ENCODE measurements at places on chromosomes 16 and 17.

GRCh38 chr17:8131844-8132441 lies 8.0 kb upstream of the HES7 start:
- DNase-seq = no peak

GRCh38 chr16:51166541-51166940 lies 15.5 kb upstream of the SALL1 start:
- no peak for DNase-seq

- no peak for DNase-seq
These were observed 70.2 kb downstream of the ARHGAP44 start for GRCh38 chr17:12859520-12859919.

GRCh38 chr17:59914274-59914854 lies 21.4 kb downstream of the RPS6KB1 start:
- peak; percentile 37 for DNase-seq

GRCh38 chr17:17933775-17934174 lies 38.4 kb downstream of the TOM1L2 start:
- DNase-seq = no peak

- DNase-seq = no peak
These were observed 2.1 kb downstream of the TRAF4 start for GRCh38 chr17:28745786-28746411.

DNA sequence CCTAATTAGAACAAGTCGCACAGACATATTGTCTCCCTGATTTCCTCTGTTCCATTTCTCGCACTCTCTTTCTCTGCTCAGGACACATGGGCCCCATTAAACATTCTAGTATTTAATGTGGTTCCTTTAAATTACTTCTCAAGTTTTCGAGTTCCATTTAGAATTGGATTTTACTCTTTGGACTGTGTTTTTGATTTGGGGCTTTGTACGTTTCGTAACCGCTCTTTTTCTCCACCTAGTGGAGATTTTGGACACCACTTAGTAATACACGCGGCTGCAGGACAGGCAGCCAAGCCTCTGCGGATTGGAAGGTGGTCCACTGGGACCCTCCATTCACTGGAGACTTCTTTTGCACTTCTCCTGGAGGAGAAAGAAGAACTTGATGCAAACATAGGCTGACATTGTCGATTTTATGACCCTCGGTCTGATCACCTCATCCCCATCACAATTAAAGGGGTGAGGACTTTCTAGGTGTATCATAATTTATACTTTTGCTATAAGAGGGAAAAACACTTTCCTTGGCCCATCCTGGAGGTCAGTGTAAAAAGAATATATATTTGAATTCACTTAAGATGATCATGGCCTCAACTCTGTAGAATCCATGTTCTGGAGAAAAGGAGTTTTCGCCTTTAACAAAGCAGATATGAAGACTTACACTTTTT lies 85.7 kb downstream of the NOG start:
- DNase-seq = no peak

DNA sequence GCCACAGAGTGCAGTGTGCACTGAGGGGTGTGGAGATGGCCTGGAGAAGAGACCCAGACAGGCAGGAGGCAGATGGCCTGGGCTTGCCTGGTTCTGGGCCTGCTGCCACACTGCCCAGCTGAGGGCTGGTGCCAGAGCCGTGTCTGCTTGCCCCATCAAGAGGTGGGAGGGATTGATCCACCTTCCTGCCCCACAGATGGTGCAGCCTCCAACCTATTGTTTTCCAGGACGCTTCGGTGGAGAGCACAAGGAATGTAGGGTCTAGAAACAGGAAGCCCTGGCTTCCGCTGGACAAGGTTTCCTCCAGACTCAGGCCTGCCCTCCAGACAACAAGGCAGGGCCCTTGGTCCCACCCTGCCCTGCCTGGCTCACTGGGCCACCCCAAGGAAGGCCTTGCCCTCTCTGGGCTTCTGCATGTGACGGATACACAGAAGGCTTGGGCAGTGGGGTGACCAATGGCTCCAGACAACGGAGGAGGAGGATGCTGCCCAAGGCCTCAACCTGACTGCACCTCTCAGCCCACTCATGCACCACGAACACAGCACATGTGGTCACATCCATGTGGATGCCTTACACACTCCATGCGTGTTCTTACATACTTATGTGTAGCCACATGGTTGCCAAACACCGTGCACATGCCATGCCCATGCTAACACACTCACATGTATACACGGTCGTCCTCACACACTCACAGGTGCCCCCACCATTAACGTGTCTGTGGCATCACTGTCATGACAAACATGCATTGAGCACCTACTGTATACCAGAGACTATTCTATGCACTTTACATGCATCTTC lies 6.5 kb upstream of the CDH5 start:
- DNase-seq = no peak

DNA sequence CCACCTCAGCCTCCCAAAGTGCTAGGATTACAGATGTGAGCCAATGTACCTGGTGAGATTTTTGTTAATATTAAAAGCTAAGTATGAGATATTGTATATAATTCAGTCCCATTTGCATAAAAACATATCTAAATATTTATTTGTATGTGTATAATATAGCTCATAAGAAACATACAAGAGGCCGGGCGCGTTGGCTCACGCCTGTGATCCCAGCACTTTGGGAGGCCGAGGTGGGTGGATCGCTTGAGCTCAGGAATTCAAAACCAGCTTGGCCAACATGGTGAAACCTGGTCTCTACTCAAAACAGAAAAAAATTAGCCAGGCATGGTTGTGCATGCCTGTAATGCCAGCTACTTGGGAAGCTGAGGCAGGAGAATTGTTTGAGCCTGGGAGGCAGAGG lies 16.8 kb upstream of the BCO1 start:
- no peak for DNase-seq

DNA sequence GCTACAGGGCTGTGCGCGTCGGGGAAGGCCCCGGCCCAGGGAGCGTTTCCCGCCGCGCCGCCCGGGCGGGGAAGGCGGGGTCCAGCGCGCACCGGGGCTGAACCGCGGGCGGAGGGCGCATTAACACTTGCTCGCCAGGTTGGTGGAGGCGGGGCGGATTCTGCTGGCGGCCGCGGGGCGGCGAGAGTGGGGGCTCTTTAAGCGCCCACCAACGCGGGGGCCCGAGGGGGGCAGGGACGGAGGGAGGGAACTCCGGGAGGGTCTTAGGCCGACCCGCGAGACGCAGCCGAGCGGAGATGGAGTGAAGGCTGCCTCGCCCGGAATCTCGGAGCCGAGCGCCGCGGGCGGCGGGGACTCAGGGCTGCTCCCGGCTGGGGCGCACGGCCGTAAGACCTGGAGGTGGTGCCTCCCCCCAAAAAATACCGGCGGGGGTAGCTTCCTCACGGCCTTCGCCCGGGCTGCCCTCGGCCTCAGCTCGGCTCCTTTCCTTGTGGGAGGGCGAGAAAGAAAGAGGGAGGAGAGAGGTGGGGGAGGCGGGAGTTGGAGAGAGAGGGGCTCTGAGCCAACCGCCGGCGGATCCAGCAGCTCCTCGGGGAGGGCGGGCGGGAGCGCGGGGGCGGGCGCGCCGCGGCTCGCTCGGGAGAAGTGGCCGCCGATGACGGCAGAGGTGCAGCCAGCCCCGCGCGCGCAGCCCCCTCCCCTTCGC lies 415 bp upstream of the FOXF1 start:
- no peak for DNase-seq

- no peak for DNase-seq
These were observed 28.5 kb downstream of the MXRA7 start for GRCh38 chr17:76682296-76682695.

GRCh38 chr16:2223942-2224486 lies 623 bp downstream of the E4F1 start:
- no peak for DNase-seq

- no peak for DNase-seq
These were observed 7.2 kb upstream of the ZNF778 start for GRCh38 chr16:89210165-89210903.

DNA sequence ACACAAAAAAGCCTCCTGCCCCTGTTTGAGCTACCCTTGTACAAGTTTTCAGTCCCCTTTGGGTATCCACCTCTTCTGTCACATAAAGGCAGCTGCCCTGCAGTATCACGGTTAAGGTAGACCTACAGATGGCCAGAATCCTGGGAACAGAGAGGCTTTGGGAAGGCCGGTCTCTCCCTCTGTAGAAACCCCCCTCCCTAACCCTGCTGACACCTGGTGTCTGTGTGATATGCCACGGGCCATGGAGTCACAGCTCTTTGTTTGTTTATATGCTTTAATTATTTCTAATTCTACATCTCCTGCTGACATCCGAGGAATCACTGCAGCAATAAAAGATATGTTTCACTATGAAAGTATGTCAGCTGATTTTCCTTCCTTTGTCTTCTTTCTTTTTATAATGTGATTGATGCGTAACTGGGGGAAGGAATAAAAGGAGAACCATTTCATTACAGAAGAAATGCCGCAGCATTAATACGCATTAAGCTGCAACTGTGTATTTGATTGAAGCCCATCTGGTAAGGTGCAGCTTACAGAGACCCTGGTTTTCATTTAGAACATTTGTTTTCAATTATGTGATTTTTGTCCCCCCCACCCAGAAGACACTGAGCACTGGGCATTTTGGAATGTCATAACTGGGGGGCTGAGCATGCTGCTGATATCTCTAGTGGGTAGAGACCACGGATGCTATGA lies 142.1 kb downstream of the SLC39A11 start:
- DNase-seq = no peak

DNA sequence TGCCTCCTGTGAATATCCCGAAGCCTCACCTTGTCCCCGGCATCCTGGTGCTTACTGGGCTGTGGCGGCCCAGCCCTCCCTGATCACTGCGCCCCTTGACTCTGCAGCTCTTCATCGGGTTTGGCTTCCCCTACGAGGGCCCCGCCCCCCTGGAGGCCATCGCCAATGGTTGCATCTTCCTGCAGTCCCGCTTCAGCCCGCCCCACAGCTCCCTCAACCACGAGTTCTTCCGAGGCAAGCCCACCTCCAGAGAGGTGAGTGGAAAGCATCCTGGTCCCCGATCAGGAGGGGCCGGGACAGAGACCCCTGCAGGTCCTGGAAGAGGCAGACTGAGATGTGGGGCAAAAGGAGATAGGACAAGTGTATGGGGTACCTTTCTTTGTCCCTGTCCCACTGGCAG lies 72.1 kb downstream of the MGAT5B start:
- DNase-seq = no peak

DNA sequence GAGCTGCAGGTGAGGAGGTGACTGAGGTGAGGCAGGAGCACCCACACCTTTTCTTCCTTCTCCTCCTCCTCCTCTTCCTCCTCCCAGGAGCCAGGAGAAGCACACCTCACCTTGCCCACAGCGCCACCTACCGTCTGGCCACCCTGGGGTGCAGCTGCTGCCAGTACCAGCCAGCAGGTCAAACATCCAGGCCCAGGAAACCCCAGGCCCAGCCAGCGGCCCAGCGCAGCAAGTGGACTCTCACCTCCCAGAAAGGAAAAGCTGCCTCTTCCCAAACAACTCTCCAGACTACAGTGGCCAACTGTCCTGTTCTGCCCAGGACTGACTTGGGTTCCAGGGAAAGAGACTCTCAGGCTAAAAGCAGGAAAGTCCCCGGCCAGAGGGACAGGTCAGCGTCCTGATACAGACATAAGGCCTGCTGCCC lies 22.7 kb downstream of the PEMT start:
- peak; percentile 16 for DNase-seq

DNA sequence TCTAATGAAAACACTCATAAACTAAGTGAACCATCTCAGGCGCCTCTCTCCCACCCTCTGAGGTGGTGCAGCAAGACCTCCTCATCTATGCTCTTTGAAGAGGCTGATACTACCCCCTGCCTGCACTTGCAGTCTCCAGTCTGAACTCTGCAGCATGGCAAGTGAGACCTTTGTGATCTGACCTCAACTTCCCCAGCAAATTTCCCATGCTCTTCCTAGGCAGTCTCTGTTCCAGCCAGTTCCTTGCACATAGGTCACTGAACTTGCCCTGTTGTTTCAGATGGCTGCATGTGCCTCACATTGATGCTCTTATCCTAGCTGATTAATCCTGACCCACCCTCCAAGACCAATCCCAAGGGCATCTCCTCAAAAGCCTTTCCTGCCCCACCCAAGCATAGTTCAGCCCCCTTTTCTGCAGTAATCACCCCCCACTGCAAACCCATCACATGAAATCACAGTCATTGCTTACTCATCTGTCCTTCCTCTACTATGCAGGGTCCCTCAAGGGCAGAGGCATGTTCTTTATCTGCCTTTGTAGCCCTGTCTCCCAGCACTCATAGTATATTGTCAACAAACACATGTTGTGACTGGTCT lies 42.0 kb downstream of the TBX21 start:
- DNase-seq = no peak

- no peak for DNase-seq
These were observed 1.9 kb downstream of the CLCN7 start for GRCh38 chr16:1472974-1473373.
